ENCODE measurements at places on chromosomes 3 and 15. TPM values are rescaled to one million over a fixed set of nuclear protein-coding genes. Genes with fewer than 3 reads are reported as not detected.

GATM gene
- total RNA-seq, result 83.8 TPM

KATNBL1 gene
- 143 TPM for total RNA-seq

CYP1A2 gene
- not detected for total RNA-seq

CP gene
- total RNA-seq, result 1.9 TPM

SOX2 gene
- total RNA-seq, result 3.8 TPM

PLCH1 gene
- 3.2 TPM for total RNA-seq

PRTG gene
- total RNA-seq, result 16.2 TPM

SEMA3F gene
- total RNA-seq, result 10.8 TPM

CTXN2 gene
- total RNA-seq, result not detected

CCDC13 gene
- 1.1 TPM for total RNA-seq

C15orf62 gene
- total RNA-seq, result 0.11 TPM

ZDHHC3 gene
- 56.1 TPM for total RNA-seq

ALDH1A2 gene
- 36.0 TPM for total RNA-seq

B3GALNT1 gene
- total RNA-seq, result 37.5 TPM

VIPR1 gene
- total RNA-seq, result 5.2 TPM

RTP4 gene
- total RNA-seq, result 2.5 TPM

RPUSD3 gene
- 14.4 TPM for total RNA-seq

ILDR1 gene
- total RNA-seq, result 1.2 TPM

Data from urinary bladder (tissue), 4 donors.